LHCN-M2 (cell line): ENCODE measurements at places on chromosomes 4 and X.
A peak's percentile ranks its signal among the peaks of the same experiment; 100 is the strongest.

- DNase-seq, result no peak
Observed at GRCh38 chrX:137151403-137151802, 117.6 kb upstream of the GPR101 start.

- no peak for DNase-seq
Observed at GRCh38 chrX:24226176-24226575, 76.6 kb downstream of the ZFX start.

DNA sequence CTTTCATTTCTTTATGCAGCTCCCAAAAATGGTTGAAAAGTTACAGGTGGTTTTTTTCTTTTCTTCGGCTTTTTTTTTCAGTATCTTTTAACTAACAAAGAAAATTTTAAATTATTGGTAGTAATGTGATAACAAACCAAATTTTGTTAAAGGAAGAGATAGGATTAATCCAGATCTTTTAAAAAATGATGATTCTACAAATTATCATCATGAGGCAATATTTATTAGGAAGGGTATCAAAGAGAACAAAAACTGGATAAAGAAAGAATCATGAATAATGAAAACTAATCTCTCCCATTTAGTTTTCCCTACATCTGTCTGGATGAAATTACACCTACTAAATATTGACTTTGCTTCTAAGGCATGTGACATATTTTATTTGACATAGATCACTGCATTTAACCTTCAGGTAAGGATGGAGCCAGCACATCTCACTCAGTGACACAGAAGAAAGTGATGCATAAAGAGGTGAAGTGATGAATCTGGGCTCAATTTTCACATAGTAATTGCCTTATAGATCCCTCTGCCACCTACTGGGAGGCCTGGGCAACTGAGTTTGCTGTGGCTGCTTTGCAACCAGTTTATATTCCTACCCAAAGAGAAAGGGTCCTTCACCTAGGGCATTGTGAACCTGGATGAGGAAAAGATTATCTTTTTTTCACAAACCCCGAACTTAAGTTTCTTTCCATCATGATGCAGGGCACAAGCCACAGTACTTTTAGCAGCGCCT is 155.6 kb downstream of the HNRNPD start:
- DNase-seq, result no peak

DNA sequence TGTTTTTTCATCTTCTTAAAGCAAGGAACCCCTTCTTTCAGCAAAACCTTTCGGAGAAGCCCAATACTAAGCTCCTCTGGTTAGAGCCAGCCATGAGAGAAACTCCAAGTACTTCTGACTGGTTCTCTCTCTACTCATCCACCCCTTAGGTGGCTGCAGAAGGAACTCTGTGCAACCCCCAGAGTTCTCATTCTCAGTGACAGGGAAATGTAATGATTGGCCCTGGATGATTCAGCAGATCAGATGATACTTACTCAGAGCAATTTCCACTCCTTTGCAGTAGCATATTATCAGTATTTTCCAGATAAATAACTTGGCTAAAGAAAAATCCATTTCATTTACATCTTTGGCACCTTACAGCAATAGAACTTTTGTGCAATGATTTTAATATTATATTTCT is 3.2 kb downstream of the SPP1 start:
- DNase-seq, result peak; percentile 25

GRCh38 chr4:176726803-176727202 is 65.9 kb downstream of the VEGFC start:
- peak; percentile 66 for DNase-seq

DNA sequence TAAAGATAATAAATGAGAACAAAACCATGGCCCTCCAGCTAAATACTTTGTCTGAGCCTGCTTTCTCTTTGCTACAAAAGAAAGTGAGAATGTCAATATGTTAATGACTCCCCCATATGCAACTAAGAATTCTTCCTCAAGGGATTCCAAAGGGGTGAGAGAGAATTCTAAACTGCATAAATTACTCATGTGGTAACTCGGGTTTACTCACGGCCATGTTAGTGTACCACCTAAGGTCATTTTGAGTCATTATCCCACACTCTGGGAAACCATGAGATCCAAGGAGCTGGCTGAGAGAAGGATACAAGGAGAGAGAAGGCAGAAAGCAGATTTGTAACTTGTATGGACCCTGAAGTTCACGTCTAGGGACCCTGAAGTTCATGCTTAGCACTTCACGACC is 190.3 kb downstream of the DHX15 start:
- DNase-seq, result peak; percentile 48

DNA sequence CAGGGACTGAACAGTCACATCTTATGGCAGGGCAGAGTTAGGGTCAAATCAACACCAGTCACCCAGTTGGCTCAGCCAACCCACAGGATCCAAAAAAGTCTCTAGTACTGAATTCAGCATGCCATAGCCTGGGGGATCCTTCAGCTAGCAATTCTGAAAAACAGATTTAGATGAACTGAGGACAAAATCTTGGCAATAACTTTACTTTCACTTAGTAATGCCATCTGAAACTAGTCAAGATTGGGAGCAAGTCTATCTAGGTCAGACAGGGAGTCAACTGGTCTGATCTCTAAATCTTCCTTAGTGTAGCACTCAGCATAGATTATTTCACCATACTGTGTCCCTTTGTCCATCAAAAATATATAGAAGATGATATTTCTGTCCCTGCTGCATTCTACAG is 76.0 kb downstream of the HHIP start:
- no peak for DNase-seq

DNA sequence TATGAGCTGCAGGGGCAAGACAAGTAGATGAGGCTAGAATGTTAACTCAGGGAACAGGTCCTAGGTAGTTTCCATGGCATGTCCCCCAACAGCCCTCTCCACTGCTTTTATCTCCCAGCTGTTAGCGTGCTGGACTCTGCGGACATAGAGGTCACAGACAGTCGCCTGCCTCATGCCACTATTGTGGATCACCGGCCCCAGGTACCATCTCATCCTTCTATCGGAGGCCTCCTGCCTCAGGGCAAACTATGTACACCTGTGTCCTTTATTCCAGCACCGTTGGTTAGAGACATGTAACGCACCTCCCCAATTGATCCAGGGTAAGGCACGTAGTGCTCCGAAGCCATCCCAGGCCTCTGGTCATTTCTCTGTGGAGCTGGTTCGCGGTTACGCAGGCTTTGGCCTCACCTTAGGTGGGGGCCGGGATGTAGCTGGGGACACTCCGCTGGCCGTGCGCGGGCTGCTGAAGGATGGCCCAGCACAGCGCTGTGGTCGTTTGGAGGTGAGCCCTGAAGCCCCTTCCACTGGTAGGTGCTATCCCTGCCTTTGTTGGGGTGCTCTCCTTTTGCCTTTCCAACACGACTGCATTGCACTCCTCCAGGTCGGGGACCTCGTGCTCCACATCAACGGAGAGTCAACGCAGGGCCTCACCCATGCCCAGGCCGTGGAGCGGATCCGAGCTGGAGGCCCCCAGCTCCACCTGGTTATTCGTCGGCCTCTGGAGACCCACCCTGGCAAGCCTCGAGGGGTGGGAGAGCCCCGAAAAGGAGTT is 2.2 kb downstream of the MAGIX start:
- no peak for DNase-seq

GRCh38 chr4:8665406-8666360 is 73.1 kb downstream of the CPZ start:
- no peak for DNase-seq

DNA sequence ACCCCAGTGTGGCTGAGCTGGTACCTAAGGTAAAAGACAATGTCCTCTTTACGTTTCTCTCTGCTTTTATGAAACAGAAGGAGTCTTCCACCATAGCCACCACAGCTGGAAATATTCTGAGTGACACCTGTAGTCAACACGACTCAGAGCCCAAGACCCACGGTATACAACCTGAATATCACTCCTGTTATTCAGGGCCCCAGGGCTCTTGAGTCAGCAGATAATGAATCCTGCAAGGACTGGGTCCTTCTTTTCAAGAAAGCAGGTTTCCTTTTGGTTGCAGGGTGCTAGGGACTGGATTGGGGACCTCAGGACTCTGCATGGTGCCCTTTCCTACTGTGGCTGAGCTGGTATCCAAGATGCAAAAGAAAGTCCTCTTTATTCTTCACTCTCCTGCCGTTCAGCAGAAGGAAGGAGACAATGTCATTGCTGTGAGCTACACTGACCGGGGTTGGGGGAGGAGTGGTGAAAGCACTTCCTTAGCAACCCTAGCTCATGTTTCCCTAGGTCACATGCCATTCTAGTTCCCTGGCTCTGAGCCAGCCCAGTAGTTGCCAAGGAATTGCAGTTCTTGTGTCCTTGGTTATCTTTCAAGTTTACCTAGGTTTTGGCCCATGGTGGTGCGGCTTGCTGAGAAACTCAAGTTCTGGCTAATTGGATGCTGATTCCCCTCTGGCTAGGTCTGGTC is 23.7 kb upstream of the UNC5C start:
- peak; percentile 37 for DNase-seq

- DNase-seq, result no peak
Observed at GRCh38 chrX:1165535-1166196, 46.8 kb downstream of the CRLF2 start.

GRCh38 chr4:6576932-6577331 is 1.9 kb downstream of the MAN2B2 start:
- no peak for DNase-seq

- peak; percentile 17 for DNase-seq
Observed at GRCh38 chr4:10639100-10639499, 45.5 kb downstream of the CLNK start.

- DNase-seq, result peak; percentile 25
Observed at GRCh38 chrX:53494436-53494835, 60.3 kb upstream of the HSD17B10 start.

GRCh38 chr4:11111876-11112275 is 316.8 kb downstream of the HS3ST1 start:
- DNase-seq, result no peak

- DNase-seq, result no peak
Observed at GRCh38 chrX:12994321-12994720, 19.4 kb downstream of the TMSB4X start.

GRCh38 chr4:153486281-153487151 is 20.4 kb downstream of the TMEM131L start:
- DNase-seq, result peak; percentile 71

DNA sequence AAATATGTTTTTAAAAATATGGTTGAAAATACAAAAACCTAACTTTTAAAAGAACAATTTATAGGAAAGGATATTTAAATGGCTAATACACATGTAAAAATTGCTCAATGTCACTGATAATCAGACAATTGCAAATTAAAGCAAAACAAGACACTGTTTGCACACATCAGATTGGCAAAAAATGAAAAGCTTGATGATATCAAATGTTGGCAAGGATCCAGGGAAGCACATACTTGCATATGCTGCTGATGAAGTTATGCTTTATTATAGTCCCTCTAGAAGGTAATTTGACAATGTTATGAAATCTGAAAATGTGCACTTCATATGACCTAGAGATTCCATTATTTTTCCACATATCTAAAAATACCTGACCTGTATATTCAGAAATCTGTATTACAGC is 45.7 kb upstream of the EPGN start:
- DNase-seq, result no peak

GRCh38 chr4:89056953-89057398 is at the start of gene FAM13A:
FAM13A (minus strand) TSS chr4:89057185; CDS start chr4:89056964, 221 bp downstream.
- DNase-seq, result peak; percentile 94

DNA sequence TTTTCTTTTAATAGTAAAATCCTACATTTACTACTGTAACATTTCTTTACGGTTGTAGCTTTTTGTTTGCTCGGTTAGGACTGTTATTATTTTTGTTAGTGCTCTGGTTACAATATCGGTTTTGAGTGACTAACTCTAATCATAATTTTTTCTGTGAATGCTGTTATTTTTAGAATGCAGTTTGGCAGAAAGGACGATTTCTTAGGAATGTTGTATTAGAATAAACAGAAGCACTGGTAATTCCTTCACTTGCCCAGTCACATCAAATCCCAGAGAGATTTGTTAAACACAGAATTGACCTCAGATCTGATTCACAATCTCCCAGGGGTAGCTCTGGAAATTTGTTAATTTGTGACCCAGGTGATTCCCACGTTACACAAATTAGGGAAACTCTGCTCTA is 21.7 kb downstream of the DDIT4L start:
- DNase-seq, result peak; percentile 59

- DNase-seq, result no peak
Observed at GRCh38 chr4:168866635-168867034, 143.4 kb downstream of the CBR4 start.

GRCh38 chr4:168076989-168077725 is 15.2 kb upstream of the ANXA10 start:
- peak; percentile 66 for DNase-seq

DNA sequence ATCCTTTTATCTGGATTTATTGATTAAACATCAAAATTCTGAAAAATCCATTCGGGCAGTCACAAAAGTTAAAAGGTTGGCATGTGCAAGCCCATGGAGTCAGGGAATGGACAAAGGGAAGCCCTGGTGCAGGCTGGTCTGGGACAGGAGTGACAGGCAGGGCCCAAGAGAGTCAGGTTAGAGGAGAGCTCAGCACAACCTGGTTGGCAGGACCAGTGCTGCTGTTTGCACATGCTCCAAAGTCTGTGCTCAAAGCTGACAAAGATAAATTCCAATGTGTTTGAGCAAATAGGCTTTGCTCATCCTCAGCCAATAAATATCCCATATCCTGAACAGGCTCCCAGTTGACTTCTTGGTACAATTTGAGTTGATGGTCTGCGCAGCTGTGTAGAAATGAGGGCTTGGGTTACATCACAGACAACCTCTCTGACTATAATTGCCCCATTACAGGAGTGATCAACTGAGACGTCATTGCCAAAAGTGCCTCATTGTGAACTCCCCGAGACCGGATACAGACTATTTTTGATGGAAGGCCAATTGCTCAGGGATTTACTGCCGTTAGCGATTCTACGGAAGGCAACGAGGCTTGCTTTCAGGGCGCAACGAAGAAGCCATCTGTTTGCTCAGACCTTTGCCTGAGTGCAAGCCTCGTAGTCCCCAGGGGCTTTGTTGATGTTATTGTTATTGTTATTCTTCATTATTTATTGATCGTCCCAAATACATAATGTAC is 1008.1 kb upstream of the TENM3 start:
- no peak for DNase-seq

DNA sequence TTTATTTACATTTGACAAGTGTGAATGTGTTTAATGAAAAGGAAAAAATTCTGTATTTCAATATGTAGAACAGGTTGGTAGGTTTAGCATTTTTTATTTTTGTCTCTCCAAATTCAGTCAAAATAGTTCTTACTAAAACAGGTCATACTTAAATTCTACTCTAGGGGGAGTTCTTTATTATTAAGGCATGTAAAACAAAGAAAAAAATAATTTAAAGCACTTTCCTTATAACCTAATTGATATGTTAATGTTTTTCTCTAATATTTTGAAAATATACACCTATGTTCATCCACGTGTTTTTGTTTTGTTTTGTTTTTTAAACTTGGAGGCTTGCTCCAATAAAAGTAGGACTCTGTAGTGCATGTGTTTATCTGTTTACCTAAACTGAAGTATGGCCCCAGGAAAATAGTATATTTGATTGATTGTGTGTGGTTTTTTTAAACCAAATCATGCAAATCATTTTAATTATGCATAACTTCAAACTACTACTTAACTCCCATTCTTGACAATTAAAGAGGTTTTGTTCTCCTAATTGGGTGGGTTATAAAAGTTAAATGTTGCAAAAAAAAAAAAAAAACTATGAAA is 562.7 kb downstream of the RPA4 start:
- no peak for DNase-seq

- peak; percentile 29 for DNase-seq
Observed at GRCh38 chrX:24963823-24964222, 51.9 kb downstream of the ARX start.
